Lung (tissue), 17 donors: ENCODE measurements at places on chromosomes 3 and 15.

DNA sequence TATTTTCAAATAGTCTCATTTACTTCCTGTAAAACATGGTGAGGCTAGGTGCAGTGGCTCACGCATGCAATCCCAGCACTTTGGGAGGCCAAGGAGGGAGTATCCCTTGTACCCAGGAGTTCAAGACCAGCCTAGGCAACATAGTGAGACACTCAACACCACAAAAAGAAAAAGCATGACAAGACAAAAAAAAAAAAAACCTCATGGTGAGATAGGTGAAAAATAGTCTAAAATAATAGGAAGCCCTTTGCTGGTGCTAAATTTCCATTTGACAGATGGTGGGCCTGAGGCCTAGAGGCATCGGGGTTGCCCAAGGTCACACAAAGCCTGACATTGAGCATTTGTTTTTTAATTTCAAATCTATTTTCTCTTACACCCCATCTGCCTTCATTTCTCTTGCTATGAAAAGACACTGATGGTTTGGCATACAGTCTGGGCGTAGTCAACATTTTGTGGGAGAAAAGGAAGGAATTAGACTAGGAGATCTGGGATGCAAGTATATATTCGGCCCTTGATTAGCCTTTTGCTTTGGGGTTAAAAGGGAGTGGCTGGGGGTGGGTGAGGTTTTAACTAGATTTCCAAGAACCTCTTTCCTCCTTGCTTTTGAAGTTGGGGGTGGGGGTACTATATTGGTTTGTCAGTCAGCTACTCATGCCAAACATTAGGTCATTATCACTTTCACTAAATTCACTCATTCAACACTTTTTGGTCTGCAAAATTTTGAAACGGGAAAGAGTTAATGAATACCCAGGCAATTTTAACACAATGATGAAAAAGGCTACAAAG is 11.3 kb downstream of the RAB8B start:
- no peak for DNase-seq

DNA sequence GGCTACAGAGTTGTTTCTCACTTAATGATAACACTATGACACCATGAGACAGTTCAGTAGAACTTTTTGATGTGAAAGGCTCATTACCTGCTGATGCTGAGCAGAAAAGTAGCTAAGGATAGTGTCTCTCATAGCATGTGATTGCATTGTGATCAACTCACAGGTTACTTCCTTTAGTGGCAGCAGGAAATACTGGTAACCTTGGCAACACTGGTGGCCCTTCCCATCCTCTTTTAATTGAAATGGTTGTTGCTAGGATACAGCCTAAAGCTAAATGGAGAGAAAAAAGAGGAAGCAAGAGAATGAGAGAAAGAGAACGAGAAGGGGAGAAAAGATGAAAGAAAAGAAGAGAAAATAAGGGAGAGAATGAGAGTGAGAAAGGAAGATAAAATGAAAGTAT is 204.7 kb upstream of the GAP43 start:
- DNase-seq: no peak

GRCh38 chr15:61794881-61795280 is 265.4 kb downstream of the VPS13C start:
- no peak for DNase-seq

- DNase-seq: no peak
These were observed 296.9 kb upstream of the CHRNA7 start for GRCh38 chr15:31733424-31733823.

DNA sequence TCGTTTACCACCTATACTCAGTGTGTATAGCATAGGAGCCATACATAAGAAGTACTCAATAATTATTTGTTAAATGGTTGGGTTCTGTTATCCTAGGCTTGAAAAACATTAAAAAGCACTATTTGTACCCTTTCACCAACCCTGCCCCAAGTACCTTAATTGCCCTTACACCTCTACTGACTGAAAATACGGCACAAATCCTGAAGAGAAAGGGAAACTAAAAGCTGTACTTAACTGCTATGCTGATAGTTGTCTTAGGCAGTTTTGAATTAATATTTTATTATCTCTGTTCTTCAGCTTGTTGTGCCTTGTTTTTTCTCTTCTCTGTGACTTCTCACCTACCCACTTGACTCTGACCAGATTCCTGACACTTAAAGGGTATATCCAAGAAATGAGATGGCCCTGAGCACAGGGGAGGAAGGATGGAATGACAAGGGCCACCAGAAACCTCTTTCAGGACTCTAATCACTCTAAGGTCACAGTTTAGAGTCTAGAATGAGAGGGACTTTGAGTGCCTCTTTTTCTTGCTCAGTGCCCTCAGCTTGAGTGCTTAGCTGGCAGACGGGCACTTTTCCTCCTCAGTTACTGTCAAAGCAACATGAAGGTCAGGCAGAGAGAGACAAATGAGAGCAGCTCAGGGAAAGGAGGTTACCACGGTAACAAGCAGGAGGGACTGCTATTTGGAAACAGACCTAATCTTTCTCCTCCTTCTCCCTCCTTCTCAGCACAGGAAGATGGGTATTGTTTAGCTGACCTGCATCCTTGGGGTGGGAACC is 136.5 kb downstream of the ZNF609 start:
- no peak for DNase-seq

- no peak for DNase-seq
These were observed 40.2 kb upstream of the ADAMTSL3 start for GRCh38 chr15:83613714-83614113.

GRCh38 chr3:33141006-33141405 is 27.2 kb downstream of the CRTAP start:
- DNase-seq: no peak

GRCh38 chr3:7874116-7874515 is 627.5 kb upstream of the LMCD1 start:
- DNase-seq: no peak

DNA sequence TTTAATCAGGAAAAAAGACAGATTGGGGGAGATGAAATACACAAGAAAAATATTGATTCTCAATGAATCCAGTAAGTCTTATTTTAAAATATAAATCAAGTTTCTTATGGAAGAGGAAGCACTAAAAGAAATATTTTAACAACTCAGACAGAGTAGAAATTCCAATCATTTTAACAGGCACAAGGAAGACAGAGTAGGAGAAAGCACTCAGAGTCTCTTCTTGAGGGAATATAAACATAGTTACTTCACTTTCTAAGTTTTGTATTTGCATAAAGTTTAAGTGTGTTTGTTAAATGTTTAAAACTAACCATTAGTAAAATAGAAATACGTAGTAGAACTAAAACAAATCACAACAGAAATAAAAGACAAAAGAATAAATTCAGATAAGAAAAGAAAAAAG is 24.5 kb upstream of the RTP4 start:
- DNase-seq: no peak

DNA sequence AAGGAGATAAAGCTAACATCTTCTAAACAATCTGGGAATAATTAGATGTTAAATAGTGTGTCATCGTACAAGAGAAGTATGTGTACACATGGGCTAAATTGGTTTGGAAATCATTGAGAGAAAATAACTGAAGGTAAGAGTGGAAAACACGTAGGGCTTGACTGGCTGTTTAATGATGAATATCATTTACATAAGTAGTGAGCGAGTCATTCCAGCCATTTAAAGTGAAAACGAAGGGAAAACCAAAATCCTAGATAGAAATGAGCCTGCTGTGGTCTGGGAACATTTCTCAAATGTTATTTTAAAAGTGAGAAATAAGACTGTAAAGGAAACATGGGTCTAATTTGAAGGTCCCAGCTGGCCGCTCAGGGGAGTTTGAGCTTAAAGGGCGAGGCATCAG is 41.9 kb upstream of the KCNMB2 start:
- no peak for DNase-seq

GRCh38 chr3:197706658-197707057 is 30.0 kb downstream of the RUBCN start:
- no peak for DNase-seq

DNA sequence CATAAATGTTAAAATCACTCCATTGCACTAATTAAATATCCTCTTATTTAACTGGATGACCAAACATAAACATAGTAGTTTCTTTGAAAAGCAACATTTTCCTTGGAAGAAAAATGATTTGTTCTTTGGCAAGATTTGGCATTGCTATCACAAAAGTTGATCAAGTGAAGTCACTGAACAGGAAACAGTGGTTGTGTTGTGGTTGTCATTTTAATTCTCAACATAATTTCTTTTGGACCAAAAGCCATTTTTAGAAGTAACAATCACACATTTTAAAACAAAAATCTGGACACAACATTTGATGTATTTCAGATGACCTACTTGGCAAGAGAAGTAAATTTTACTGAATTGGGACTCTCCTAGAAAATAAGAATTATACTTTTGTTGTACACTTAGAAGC is 872.3 kb downstream of the ROBO1 start:
- peak; percentile 36 for DNase-seq

- peak; percentile 40 for DNase-seq
These were observed 113.5 kb downstream of the TNIK start for GRCh38 chr3:171346582-171347300.

DNA sequence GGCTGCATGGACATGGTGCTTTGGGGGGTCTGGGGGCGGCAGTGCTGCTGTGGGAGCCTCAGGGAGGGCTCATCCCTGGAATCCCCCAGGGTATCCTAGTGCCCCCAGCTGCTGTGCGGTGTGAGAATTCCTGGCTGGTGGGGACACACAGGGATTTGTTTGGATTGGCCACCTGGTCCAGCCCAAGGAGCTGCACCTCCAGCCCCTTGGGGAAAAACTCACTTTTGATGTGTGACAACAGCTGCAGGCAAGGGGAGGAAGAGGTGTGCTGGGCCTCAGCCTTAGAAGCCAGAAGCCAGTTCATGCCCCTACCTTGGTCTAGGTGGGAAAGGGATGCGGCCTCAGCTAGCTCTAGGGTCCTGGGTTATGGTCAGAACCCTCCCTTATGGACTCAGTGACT is 8.4 kb upstream of the COMMD4 start:
- no peak for DNase-seq
